ENCODE measurements at places on chromosomes 1 and 21.

- DNase-seq, result no peak
These were observed 258.1 kb upstream of the RAB4A start for GRCh38 chr1:229012823-229013222.

DNA sequence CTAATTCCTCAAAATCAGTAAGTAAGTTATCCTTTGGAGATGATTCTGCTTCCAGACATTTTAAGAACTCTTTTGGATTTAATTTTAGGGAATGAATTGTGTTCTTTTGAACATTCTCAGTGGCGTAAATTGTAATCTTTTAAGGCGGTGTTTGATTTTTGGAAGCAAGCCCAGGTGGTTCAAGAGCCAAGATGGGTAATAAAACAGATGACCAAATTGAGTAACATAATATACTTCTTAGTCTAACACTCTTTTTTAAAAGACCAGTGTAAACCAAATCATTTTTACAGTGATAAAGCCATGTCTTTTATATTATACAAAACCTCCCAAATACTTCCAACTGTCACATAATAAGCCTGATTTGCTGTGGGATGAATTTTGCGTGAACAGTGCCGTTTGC lies 133.8 kb downstream of the LRRC40 start:
- no peak for DNase-seq

- no peak for DNase-seq
These were observed 16.6 kb downstream of the HIVEP3 start for GRCh38 chr1:41902159-41902577.

DNA sequence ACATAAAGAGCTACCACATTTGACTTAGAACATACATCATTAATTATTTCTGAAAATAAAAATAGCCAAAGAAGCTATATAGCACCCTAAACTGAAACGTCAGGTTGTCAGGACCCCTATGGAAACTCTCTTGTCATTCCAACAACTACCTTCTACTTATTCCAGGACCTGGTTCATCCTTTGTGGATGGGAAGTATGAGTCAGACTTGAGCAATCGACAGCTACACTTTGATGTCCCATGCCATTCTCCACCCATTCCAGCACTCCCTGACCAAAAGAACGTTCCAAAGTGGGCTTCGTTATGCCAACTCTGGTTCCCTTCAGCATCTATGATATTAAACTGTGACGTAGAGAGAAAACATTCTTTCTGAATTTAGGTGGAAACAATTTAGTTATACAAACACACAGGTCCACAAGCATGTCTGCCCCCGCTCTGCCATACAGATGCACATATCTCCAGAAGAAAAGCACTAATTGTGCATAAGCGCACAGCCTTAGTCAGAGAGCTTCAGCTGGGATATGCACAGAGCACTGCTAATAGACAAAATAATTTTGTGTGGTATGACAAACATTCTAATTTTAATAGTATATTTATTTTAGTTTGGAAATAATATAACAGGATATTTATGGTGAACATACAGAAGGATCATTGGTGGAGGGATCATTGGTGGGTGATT lies 723.1 kb upstream of the B3GALT2 start:
- DNase-seq, result no peak

- DNase-seq, result no peak
These were observed 88.4 kb downstream of the DPYD start for GRCh38 chr1:97832481-97832880.

DNA sequence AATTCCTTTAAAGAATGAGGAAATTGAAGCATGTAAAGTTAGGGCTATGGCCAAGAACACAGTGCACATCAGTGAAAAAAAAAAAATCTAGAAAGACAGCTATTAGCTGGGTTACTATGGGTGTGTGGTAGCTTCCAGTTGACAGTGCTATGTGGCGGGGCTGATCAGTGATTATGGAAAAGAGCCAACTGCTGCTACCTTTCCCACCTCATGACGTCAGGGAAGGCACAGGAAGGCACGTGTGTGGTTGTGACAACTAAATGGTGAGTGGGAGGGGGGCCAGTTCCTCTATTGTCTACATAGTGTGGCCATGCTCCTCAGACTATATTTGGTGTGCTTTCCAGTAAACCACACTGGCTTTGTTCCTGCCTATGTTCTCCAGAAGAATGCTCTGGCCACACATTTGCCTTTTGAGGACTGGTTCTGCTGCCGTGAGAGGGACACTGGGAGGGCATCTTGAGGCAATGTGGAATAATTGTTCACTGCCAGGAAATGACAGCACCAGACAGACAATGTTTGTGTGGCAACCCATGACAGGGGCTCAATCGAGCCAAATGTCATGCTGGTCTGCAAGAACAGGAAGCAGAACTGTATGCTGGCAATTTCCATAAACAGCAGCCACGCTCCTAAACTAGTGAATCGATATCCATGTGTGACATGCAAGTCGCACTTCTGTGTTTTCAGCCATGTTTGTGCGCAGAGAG lies 3.0 kb upstream of the SDE2 start:
- DNase-seq, result peak; percentile 47

- no peak for DNase-seq
These were observed 70.5 kb upstream of the DMRTA2 start for GRCh38 chr1:50493710-50494109.

GRCh38 chr1:52955129-52955970 lies 28.3 kb downstream of the SCP2 start:
- DNase-seq, result no peak

GRCh38 chr1:109995536-109995935 lies 11.0 kb downstream of the AHCYL1 start:
- no peak for DNase-seq

- no peak for DNase-seq
These were observed 57.2 kb upstream of the RUNX1 start for GRCh38 chr21:35106246-35106835.

DNA sequence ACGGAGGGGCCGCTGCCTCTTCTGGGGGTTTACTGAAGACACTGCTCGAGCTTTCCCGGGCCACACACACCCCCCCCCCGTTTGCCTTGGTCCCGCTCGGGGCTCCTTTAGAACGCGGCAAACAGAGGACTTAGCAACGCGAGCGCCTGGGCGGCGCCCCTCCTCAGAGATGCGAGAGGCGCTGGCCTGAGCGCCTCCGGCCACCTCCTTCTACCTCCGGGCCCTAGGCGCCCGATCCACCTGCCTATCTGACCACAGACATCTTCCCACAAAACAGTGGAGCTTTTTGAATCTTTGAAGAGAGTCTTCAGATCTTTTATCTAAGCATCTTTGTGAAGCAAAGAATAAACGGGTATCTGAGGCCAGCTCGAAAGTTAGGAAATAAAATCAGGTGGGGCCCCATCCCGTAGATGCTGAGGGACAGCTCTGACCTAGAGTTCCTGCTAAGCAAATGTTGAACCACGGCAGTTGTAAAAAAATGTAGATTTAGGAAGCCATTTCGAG lies 436 bp upstream of the TTLL7 start:
- DNase-seq, result no peak

GRCh38 chr21:32392299-32392879 lies 423 bp downstream of the URB1 start:
- no peak for DNase-seq

DNA sequence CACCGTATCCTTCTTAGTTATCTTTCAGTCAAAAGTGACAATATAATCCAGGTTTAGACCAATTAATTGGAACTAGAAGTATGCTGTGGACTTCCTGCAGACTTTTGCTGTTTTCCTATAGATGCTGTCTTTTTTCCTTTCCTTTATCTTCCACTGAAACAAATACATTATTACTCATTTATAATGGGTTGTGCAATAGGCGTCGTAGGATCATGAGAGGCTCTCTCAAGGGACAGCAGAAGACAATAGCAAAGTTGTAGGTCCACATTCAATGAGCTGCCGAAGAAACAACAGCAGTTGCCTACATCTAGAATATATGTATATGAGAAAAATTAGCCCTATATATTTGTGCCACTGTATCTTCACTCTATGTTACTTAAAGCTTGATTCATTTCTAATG lies 371.6 kb downstream of the AMY1C start:
- DNase-seq, result no peak

GRCh38 chr1:205840146-205840923 lies 9.6 kb downstream of the PM20D1 start:
- DNase-seq, result no peak

DNA sequence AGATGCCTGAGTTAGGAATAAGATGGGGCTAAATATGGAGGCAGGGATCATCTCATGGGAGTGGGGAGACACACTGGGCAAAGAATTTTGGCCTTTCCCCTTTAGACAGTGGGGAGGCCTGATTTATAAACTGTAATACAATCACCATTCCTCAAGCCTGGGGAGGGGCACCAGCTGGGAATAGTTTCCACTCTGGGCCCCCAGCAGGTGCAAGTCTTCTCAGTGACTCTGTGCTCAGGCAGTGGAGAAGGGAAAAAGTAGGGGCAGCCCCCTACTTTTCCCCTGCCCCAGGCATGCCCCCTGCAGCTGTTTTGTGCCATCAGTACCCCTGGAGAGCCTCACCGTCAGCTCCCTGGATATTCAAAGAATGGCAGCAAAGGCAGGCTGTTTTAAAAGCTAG lies 19.1 kb downstream of the COA7 start:
- no peak for DNase-seq

- DNase-seq, result no peak
These were observed 356.2 kb downstream of the KCTD3 start for GRCh38 chr1:215923129-215923824.

DNA sequence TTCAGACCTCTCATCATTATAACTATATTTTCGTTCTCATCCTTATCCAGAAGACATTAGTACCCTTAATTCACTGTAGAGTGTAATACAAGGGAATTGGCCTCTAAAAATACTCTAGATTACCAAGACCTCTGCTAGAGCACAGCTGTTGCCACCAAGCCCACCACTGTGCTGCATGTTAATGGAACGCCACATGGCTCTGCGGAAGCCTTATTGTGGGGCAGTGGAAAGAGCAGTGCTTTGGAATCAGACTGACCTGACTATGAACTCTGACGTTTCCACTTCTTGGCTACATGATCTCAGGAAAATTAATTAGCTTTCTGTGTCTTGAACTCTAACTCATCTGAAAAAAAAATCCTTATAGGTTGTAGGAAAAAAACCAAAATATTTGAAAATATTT lies 222.1 kb downstream of the LMX1A start:
- DNase-seq, result no peak

DNA sequence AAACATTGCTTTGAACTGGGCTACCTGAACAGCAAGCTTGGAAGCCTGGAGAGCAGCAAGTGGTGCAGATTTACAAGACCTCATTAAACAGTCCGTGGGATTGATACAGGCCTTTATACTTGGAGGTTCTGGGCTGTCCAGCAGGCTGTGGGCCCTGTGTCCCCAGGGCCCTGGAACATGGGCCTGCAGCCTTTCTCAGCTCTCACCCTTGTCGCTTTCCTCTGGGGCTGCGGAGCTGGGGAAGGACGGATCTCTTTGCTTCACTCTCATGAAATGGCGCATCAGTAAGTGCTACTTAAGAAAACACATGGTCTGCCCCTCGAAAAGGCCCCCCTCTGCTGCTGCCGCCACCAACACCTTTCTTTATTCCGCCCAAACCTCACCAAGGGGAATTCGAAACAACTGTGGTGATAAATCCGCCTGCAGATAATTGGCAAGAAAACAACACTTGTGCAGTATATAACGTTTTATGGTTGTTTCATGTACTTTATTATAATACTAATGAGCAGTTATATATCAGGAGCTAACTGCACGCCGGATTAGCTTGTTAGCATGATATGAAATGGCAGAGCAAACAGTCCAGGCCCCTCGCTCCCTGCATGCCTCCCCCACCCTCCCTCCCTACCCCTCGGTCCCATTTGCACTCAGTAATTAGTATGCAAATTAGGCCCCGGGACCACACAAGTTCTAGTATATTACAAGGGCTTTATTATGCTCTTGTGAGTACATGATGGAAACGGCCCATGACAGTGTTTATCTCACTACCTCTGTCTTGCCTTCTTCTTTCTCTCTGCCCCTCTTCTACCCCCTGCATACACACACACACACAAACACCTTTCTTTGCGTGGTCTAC lies 131.5 kb downstream of the RNF220 start:
- no peak for DNase-seq

DNA sequence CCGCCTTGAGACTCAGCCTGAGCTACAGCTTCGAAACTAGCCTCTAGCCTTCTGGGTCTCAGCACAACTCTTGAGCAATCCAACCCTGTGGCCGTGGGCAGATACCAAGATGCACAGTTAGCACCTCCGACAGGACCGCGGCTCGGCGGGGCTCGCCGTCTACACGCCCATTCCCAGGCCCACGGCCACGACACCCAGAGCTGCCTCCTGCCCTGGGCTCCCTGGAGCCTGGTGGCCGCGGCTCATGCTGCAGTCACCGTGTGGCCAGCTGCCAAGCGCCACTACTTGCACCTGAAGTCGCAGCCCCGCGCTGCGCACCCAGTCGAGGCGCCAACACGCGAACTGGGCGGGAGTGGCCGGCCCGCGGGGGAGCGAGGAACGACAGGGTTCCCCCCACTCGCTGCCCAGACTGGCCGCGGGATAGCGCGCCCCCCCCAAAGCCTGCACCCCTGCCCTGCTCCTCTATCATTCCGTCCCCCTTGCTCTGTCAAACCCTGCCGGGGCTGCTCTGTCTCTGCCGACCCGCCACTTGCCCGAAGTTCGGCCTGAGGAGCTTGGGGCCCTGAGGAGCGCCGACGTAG lies 729 bp upstream of the CDCA8 start:
- DNase-seq, result peak; percentile 12

- no peak for DNase-seq
These were observed 93.0 kb downstream of the FGGY start for GRCh38 chr1:59389847-59390246.

- no peak for DNase-seq
These were observed 37.5 kb downstream of the TOR1AIP2 start for GRCh38 chr1:179840107-179840506.

DNA sequence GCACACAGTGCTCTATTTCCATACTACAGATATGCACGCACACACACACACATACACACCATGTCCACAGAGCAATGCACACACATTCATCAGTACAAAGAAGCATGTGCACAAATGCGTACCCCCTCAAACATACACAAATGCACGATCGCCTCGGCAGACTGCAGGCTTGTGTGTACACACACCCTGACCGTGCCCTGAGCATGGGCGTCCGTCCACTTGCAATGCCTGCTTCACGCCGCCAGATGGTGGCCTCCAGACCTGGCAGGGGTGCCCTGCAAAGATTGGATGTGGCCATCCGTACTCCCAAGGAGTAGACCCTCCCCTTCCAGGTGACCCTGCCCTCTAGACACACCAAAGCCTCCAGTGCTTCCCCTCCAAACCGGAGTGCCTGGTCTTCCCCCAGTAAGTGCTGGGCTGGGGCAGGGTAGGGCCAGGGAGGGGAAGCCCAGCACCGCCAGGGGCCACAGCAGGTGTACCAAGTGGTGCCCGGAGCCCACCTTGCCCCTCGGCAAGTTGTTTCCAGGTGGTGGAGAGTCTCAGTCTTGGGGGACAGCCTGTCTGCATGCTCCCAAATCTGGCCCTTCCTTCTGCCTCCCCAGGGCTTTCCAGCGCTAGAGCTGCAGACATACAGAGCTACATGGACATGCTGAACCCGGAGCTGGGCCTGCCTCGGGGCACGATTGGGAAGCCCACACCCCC lies 20.6 kb downstream of the ESPN start:
- DNase-seq, result no peak

- no peak for DNase-seq
These were observed 75.0 kb downstream of the C4BPA start for GRCh38 chr1:207179036-207179435.
